ENCODE measurements at places on chromosomes 1 and 21. TPM values are rescaled to one million over a fixed set of nuclear protein-coding genes. Genes with fewer than 3 reads are reported as not detected.

PTPN22 gene
- 1.6 TPM for polyA plus RNA-seq

SLC30A2 gene
- polyA plus RNA-seq = 1.0 TPM

CRYAA gene
- not detected for polyA plus RNA-seq

PALMD gene
- 12.9 TPM for polyA plus RNA-seq

SLC25A34 gene
- polyA plus RNA-seq = 2.6 TPM

BCL2L15 gene
- 2.3 TPM for polyA plus RNA-seq

AADACL3 gene
- not detected for polyA plus RNA-seq

GCSAML gene
- polyA plus RNA-seq = 8.4 TPM

PRAMEF1 gene
- polyA plus RNA-seq = 0.61 TPM

KRTAP13-2 gene
- polyA plus RNA-seq = not detected

RAP1GAP gene
- 7.4 TPM for polyA plus RNA-seq

LPAR3 gene
- polyA plus RNA-seq = 23.3 TPM

SEMA6C gene
- polyA plus RNA-seq = 71.6 TPM

ARHGEF16 gene
- 5.7 TPM for polyA plus RNA-seq
